ENCODE measurements at places on chromosomes 3 and 15.

- no peak for DNase-seq
Observed at GRCh38 chr3:3170998-3171397, 8.5 kb downstream of the CRBN start.

DNA sequence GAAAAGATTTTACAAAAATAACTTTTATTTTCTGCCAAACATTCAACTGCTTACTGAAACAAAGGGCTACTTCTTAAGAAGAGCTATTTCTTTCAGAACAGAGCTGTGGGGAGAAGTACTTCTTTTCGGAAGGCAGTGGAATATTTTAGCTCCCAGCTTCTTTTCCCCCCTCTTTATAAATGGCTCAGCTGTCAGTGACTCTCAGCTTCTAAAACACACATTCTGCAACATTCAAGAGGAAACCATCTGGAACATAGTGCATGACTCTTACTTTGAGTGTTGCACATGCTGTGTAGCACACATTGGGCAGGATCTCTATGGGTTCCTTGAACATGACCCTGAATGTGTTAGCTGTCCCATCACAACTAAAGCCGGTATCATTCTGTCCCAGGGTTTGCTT is 7.0 kb upstream of the C15orf40 start:
- DNase-seq: no peak

DNA sequence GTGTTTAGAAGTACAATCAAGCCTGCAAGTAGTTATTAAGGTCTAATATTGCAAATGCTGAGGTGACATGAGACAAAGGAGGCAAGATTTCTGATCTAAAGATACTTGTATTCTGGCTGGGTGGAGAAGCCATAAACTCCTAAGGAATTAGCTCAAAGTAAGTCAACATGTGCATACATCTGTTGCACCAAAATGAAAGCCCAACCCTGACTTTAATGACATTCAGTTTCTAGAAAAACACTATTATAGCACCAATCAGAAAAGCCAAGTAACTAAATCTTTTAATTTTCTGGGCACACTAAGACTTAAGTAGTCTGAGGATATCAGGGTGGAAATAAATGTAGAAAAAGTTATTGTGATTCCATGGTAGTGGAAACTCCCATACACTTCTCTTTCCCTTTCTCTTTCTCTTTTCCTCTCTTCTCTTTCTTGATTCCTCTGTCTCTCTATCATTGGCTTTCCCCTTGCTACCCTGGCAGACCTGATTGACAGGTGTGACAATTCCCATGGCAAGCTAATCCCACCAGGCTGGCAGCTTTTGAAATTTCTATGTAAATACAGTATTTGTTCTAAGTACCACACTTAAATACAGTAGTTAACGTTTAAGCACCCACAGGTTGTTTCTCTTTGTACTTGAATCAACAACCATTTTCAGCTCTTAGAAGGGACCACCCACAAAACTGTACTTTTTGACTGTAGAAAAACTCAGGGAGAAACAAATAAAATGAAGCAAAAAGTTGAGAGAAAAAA is 528.4 kb upstream of the SEMA6D start:
- no peak for DNase-seq

DNA sequence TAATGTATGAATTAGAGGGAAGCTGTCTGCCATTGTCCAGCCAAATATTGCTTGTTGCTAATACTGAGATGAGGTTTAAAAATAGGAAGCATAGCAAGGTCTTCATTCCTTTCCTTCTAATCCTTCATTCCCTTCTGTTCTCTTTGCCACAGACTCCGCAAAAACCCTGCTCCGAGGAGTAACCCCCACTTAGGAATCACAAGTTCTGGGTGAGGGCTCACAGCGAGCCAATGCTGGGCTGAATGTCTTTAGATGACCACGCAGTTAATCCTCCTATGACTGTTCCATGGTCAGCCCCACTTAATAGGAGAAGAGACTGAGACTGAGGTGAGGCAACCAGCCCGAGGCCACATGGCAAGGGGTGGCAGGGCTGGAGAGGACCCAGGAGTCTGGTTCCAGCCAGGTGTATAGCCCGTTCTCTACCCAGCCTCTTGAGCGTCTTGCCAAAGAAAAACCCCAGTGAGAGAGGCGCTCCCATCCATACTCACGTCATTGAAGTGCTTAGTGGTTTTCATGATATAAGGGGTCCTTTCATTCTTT is 44.9 kb upstream of the CTSH start:
- DNase-seq: no peak

GRCh38 chr3:31331278-31331677 is 201.4 kb upstream of the STT3B start:
- DNase-seq: no peak

DNA sequence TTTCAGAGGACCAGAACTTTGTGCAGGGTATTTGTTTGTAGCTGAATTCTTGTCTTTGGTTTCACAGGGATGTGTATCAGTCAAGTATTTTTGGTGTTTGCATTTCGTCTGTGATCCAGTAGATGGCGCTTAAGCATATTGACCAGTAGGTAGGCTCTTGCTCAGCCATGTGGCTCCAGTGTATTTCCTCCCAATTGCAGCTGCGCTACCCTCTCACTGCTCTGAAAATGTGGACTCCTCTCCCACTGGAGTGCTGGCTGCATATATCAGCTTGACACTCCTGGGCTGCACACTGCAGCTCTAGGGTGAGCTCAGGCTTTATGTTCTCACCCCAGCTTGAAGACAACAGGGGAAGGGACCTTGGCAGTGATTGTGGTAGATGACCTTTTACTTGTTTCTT is 1264.3 kb upstream of the ALCAM start:
- DNase-seq: no peak

DNA sequence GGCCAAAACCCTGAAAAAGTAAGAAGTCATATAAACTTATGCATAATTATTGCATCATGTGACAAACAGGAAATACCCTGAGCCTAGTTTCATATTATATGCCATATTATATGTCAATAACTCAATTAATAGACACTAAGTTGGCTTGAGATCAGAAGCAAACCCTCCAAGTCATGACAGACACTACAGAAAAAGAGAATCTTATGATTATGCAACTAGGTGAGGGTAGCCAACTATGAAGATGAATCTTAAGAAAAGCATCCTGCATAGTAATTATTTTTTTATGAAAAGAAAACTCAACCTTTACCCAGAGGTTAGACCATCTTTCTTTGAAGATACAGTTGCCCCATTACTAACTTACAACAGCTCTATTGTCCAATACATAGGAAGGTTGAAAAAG is 192.4 kb upstream of the VEPH1 start:
- no peak for DNase-seq

DNA sequence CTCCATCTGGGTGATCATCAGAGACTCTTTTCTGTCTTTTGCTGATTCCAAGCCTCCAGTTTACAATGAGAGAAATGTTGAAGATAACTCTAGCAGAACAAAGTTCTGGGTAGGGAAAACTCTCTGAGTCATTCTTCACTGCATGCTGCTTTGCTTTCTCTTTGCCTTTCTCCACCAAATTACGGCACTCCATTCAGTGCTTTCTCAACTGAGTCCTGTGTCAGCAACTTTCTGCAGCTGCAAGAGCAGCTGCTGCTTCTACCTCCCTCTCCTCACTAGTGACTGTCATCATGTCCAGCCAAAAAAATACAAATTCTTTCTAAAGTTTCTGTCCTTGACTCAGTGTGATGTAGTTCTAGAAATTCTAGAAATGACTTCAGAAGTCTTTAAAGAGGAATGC is 953.8 kb downstream of the IGSF11 start:
- DNase-seq: no peak

DNA sequence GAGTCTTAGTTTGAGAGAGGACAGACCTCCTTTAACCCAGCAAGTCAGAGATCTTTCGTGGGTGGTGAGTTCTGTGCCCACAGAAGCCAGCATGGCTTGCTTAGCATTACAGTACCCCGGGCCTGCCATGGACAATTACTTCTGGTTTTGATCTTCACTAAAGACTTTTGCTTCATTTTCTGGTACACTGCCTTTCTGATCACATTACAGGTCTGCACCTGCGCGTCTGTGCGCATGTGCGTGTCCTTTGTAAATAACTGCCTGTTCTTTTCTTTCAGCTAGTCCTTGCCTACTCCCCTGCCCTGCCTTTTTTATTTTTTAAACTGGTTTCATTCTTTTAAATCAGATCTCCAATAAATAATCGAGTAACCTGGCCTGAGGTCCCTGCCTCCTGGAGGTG is 57.1 kb upstream of the CMTM8 start:
- DNase-seq: no peak
